H4 (cell line): ENCODE measurements at places on chromosomes 7 and 10.

DNA sequence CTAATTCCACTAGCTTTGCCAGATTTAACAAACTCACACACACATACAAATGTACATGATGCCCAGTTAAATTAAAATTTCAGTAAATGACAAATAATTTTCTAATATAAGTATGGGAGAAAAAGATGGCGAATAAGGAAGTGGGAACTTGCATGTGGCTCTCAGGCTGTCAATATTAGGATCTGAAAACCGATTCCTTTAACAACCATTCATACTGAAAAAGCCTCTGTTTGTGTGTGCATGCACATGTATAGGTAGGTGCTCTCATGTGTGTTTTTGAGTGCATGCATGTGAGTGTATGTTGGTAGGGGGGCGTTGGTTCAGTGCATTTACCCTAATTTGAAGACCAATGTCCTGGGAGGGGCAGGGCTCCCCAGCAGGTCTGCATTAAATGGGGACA lies 125.3 kb downstream of the HTR7 start:
- DNase-seq = no peak

DNA sequence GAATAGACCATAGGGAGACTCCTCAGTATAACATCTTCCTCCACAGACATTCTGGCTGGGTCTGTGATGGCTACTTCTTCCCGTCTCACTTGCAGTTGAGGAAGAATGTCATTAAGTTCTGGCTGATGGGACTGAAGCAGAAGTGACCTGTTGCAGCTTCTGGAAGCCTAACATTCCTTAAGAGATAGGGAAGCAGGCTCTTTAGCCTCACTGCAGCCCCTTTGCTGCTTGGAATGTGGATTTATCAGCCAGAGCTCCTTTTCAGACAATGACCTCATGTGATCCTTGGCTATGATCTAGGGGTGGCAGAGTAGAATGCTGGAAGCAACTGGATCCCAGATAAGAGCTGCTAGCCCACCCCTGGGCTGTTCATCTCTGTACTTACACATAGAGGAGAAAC lies 142.5 kb downstream of the RNF216 start:
- no peak for DNase-seq

- DNase-seq = no peak
Measured at GRCh38 chr7:44383566-44383965, 58.2 kb upstream of the CAMK2B start.

- DNase-seq = peak; percentile 8
Measured at GRCh38 chr10:50511492-50512213, 112.1 kb downstream of the SGMS1 start.

- DNase-seq = no peak
Measured at GRCh38 chr7:24229481-24230226, 54.3 kb upstream of the NPY start.

GRCh38 chr10:28533186-28533564 lies 257 bp downstream of the WAC start:
- no peak for DNase-seq

- peak; percentile 71 for DNase-seq
Measured at GRCh38 chr7:84637568-84638338, 443.2 kb upstream of the SEMA3A start.

DNA sequence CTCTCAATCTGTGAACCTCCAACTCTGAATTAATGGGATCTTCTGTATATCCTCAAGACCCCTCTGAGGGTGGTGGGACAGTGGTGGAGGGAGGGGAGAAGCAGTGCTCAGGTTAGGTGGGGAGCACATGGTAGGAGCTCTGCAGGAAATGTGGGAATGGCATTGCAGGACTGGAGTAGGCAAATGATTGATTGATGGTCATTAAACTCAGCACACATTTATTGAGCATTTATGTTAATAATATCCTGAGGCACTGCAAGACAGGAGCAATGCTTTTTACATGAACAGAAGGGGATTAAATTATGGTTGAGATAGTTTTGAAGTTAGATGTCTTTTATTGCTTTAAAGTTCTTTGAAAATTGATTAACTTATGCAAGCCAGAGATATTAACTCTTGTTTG lies 14.1 kb downstream of the BMPER start:
- no peak for DNase-seq
